ENCODE measurements at places on chromosomes 12 and 14.

DNA sequence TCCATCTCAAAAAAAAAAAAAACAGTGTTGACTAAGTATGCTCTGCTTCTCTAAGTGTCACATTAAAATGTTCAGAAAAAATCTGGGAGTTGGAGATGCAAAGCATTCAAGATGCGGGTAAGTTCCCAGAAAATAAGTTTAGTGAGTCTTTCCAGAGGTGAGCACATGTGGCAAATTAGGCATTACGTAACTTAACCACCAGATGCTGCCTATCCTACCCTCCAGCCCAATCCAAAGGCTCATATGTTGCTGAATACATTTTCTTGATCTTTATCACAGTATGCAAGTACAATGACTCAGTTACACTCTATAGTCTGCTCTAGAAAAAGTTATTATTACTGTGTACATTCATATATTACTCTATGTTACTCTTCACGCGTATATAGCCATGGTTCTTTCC lies 3.6 kb downstream of the SLC2A14 start:
- DNase-seq, result no peak

DNA sequence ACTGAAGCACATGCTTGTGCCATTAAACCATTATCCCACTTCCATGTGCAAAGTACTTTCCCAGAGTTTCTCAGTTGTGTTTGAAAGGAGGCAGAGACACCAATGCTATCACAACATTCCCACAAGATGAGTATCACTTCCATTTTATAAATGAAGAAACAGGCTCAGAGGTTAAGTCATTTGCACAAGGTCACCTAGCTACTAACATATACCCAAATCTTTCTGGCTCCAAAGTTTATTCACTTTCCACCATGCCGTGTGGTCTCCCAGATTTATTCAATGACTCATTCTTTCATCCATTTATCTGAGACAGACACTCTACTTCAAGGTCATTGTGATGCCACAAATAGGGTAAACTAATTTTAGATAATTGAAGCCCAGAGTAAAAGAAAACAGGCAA lies 9.4 kb downstream of the ART4 start:
- DNase-seq, result no peak

GRCh38 chr12:49825360-49825970 lies 2.7 kb downstream of the NCKAP5L start:
- DNase-seq, result no peak

- no peak for DNase-seq
Measured at GRCh38 chr12:4320497-4320852, 538 bp upstream of the TIGAR start.

DNA sequence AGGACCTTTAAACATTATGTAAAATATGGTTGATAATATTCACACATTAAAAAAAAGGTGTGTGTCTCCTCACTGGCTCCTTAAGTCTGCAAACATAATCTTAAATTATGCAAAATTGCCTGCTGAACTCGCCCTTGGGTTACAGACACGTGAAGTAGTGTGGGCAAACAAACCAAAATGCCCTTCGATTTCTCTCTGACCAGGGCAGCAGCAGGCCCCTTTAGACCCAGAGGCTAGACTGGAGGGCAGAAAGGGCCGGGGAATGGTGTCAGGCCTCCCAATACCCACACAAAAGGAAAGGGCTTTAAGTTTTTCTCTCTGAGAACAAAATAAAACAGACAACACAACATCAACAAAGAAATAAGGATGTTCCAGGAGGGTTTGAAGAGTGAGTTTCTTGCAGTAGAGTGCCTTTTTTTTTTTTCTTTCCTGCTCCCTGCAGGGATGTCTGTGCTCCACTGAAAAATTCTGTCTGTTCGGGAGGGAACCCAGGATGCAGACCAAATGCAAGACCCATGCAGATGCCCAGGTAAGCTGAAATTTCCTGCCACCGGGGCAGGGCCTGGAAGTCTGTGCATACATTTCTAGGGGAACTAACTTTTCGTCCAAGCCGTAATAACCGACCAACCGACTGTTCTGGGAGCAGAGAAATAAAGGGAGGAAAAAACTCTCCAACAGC lies 1.7 kb downstream of the TBX3 start:
- DNase-seq, result no peak

DNA sequence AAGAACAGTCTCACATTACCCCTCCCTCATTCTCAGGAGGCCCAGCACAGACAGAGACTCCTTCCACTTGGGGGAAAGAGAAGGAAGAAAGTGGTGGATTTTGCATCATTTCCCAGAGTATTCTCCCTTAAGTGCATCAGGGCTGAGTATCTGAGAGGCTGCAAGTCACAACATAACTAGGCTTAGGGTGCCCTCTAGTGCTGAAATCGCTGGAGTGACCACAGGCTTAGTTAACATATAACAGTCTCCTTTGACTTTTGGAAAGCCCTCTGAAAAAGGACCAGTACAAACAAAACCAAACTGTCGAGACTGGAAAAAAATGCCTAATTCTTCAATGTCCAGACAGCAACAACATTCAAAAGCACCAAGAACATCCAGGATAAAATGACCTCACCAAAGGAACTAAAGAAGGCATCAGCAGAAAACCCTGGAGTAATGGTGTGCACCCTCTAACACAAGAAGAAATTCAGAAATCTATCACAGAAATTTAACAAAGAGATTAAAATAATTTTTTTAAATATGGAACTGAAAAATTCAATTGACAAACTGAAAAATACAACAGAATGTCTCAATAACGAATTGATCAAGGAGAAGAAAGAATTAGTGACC lies 412.3 kb downstream of the RPS29 start:
- DNase-seq, result peak; percentile 24

GRCh38 chr12:131944601-131945251 lies 5.0 kb upstream of the EP400 start:
- no peak for DNase-seq

DNA sequence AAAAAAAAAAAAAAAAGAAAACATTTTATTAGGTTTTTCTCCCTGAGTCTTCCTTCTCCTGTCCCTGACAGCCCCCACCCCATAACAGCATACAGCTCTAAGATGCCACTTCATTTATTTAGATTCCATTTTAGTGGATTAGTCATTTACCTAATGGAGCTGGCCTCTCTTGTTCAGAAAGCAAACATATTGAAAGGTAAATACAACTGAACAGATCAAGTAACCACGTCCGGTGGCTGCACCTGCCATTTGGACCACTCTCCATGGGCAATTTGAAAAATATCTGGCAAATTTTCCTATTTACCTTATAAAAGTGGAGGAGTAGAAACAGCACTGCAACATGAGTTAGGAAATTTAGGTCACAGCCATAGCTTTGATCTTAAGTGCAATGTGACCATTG lies 254.6 kb downstream of the C12orf42 start:
- peak; percentile 100 for DNase-seq

DNA sequence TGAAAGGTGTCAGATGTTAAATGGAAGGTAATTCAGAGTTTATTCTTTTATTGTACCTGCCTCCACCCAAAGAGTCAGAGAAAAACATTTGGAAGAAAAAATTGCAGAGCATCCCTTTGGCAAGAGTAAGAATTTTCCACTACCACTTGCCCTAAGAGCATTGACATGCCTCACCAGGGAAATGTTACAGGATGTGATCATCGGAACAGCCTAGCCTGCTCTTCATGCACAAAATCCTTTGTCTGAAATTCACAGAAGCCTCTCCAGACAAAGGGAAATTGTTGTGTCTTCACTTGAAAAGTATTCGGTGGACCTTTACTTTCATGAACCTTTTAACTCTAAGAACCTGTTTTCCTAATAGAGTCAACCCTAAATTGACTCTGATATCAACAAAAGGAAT lies 36.9 kb downstream of the ATP2A2 start:
- DNase-seq, result no peak

- no peak for DNase-seq
Measured at GRCh38 chr12:4700621-4701026, 19.6 kb upstream of the GALNT8 start.

DNA sequence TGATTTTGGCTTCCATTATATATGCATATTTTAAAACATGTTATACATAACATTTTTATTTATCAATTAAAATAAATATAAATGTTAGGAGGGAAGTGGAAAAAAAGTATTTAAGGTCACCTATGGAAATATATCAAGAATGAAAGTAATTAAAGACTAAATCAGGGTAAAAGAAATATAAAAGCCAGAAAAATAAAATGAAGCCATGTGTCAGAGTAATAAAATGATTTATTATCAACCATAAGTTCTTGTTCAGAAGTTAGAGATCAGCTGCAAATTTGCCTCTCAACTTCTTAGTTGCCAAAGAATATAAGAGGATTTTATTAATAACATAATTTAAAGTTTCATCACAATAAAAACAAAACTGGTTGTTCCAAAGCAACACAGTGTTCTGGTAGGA lies 121.9 kb downstream of the ANO6 start:
- DNase-seq, result no peak

DNA sequence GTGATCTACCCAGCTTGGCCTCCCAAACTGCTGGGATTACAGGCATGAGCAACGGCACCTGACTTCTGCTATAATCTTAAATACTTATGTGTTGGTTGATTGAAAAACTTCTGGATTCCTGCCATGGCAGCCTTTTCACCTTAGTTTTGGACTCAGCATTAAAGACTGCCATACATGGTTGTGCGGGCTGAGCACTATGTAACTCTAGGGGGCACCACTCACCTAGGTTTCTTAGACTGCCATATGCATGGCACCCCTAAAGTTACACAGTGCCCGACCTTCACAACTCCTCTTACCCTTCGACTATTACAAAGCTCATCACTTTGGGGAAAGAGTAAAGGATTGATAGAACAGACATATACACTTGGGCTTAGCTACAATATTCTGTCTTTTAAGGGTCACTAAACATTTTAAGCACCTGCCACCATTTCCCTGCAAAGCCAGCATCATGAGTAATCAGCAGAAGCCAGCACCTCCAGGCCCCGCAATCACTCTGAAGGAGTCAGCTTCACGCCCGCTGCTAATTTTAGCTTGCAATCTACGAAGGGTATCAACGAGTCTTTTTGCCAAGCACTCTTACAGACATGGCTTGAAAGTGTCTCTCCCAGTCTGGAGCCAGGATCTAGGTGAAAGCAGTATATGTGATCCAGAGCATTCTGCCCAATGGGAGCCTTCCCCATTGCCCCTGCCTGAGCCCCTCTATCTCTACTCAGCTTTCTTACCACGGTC lies 59.8 kb downstream of the SUDS3 start:
- DNase-seq, result peak; percentile 23

DNA sequence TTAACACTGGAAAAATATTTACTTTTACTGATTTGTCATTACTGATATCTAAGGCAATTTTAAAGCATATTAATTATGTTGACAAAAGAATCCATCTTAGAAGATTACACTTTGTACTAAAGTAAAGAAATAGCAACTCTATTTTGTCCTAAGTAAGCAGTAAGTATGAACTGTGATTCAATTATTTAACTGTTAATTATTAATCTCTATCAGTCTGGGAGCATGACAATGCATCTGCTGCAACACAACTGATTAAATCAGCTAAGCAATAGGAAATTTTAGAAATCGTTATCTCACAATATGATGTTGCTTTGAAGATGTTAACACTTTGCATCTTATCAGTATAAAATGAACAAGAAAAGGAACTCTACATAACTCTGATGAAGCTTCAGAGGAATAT lies 172.3 kb downstream of the DPY19L2 start:
- DNase-seq, result no peak

DNA sequence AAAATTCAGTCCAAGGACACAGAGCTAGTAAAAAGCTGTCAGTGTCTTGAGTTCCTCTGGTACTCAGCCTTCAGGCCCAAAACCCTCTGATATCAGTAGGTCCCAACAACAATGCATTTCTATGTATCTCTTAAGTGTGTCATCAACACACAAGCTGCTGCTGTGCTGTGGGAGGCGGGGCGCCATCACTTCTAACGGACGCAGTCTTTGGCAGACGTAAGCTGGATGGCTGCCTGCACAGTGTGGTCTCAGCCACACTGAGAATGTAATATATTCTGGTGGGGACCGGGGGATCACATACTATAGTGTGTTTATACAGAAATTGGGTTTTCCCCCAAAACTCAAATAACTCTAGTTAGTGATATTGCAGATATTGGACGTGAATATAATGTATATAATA lies 123.9 kb downstream of the SUDS3 start:
- no peak for DNase-seq

- DNase-seq, result no peak
Measured at GRCh38 chr14:54453252-54453651, 12.1 kb upstream of the CNIH1 start.

GRCh38 chr12:65810036-65810435 lies 14.2 kb upstream of the HMGA2 start:
- DNase-seq, result no peak

Measured in NCI-H774 (cell line).